ENCODE measurements at places on chromosomes 11 and 22. TPM values are rescaled to one million over a fixed set of nuclear protein-coding genes. Genes with fewer than 3 reads are reported as not detected.
A peak's percentile ranks its signal among the peaks of the same experiment; 100 is the strongest.

TRIM49D2 gene
- total RNA-seq: not detected

MS4A15 gene
- 113 TPM for total RNA-seq

GRCh38 chr11:120210626-120211521 is at the start of gene OAF:
Gene OAF, plus strand, starts transcription at chr11:120211032. Its CDS starts 248 bp downstream, at chr11:120211280.
- H3K27me3 ChIP-seq: no peaks in the 10 kb centered on the region
- peak; percentile 67 for DNase-seq
- no peaks in the 10 kb centered on the region for H3K36me3 ChIP-seq
- H3K4me3 ChIP-seq: peak within 1 kb of the TSS; percentile 69
- H3K4me1 ChIP-seq: peaks cover 28% of the 10 kb centered on the region

CELF1 gene
- 105 TPM for total RNA-seq

DNA sequence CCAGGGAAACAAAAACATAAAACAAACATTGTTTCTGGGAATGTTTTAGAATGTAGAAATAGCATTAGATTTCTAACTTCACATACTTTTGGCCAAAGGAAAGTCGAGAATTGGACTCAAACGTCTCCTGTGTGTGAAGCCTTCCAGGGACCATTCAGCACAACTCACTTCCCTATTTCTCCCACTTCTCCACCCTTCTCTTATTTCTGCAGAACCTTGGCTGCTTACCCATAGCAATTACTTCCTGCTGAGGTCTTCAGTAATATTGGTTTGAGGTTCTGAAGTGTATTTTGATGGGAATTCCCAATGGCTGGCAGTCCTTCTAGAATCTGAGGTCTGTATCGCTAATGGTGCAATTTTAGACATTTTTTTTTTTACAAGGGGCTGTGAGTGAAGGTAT is 158.3 kb upstream of the SNX19 start:
- no peaks in the 10 kb centered on the region for H3K36me3 ChIP-seq
- no peaks in the 10 kb centered on the region for H3K4me1 ChIP-seq
- DNase-seq: no peak
- H3K27me3 ChIP-seq: no peaks in the 10 kb centered on the region
- H3K4me3 ChIP-seq: no peak overlapping the region
- H3K27ac ChIP-seq: no peak overlapping the region

GRCh38 chr11:1299621-1300020 is 9.8 kb downstream of the TOLLIP start:
- H3K27ac ChIP-seq: peak overlapping the region; percentile 54
- peaks cover 58% of the 10 kb centered on the region for H3K4me1 ChIP-seq
- H3K27me3 ChIP-seq: no peaks in the 10 kb centered on the region

SAA4 gene
- 0.62 TPM for total RNA-seq

- no peaks in the 10 kb centered on the region for H3K4me1 ChIP-seq
- no peaks in the 10 kb centered on the region for H3K36me3 ChIP-seq
- DNase-seq: no peak
- no peak overlapping the region for H3K4me3 ChIP-seq
Observed at GRCh38 chr11:104803776-104804175, 94.5 kb downstream of the CASP12 start.

DNA sequence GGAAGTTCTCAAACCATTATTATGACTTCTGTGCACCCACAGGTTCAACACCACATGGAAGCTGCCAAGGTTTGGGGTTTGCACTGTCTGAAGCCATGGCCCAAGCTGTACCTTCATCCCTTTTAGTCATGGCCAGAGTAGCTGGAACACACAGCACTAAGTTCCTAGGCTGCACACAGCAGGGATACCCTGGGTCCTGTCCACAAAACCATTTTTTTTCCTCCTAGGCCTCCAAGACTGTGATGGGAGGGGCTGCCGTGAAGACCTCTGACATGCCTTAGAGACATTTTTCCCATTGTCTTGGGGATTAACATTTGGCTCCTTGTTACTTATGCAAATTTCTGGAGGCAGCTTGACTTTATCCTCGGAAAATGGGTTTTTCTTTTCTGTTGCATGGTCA is 42.7 kb downstream of the DDIAS start:
- H3K36me3 ChIP-seq: no peaks in the 10 kb centered on the region
- H3K4me3 ChIP-seq: no peak overlapping the region
- H3K27me3 ChIP-seq: no peaks in the 10 kb centered on the region
- no peak overlapping the region for H3K27ac ChIP-seq
- DNase-seq: no peak

- H3K27ac ChIP-seq: peak overlapping the region; percentile 91
- peaks cover 30% of the 10 kb centered on the region for H3K4me1 ChIP-seq
- H3K4me3 ChIP-seq: peak overlapping the region; percentile 96
- peaks cover 35% of the 10 kb centered on the region for H3K36me3 ChIP-seq
- H3K27me3 ChIP-seq: no peaks in the 10 kb centered on the region
- DNase-seq: no peak
Observed at GRCh38 chr11:60905551-60906113, 753 bp downstream of the PRPF19 start.

POU2F3 gene
- total RNA-seq: 4.6 TPM

MAPK12 gene
- 11.9 TPM for total RNA-seq

MMP13 gene
- not detected for total RNA-seq

DNA sequence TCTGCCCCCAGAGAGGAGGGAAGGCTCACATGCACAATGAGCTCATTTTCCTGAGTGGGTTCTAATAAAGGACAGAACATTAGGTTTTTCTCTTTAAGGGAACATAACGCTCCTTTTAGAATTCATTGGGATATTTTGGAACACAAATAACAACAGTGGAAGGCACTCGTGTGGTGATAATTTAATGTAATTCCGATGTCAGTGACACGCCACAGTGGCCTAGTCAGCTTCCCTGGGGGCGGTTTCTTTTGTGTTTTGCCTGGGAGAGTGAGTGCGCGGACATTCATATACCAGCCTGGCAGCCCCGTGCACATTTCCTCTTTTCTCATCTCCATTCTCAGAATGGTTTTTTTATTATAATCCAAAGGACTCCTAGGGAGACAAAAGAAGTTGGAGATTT is 41.1 kb downstream of the SEZ6L start:
- no peak overlapping the region for H3K4me3 ChIP-seq
- peaks cover 35% of the 10 kb centered on the region for H3K27me3 ChIP-seq
- H3K4me1 ChIP-seq: no peaks in the 10 kb centered on the region

PHETA2 gene
- total RNA-seq: 12.8 TPM

DNA sequence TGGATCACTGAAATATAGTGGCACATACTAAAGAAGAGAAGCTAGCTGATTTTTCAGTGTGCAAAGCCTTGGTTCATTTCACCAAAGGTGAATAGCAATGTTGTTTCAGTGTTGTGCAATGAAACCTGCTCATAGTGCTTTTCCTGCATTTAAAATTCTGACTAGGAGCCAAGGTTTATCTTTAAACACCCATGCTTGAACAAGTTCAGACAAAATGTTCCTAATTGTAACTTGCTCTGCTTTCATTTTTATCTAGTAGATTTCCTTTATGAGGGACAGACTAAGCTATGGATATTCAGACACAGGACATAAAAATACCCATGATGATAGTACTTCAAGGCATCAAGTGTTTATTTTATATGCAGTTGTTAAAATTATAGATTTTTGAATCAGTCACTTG is 47.7 kb downstream of the BBOX1 start:
- H3K36me3 ChIP-seq: no peaks in the 10 kb centered on the region
- H3K27ac ChIP-seq: no peak overlapping the region
- H3K4me3 ChIP-seq: no peak overlapping the region
- no peak for DNase-seq
- no peaks in the 10 kb centered on the region for H3K27me3 ChIP-seq

DNA sequence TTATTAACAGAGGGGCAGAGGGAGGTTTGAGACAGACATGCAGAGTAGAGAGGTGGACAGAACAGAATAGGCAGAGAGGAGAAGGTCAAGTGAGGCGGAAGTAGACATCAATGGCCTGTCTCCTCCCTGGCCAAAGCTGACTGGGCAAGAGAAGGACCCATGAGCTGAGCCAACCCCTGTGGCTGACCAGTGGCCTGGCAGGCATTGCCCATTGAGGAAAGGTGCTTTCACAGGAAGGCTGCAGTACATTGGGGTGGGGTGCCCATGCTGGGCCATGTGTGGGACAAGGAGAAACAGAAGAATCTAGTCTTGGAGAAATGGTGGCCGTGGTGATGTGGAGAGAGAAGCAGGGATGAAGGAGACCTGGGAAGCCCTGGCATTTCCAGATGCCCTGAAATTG is 76.0 kb downstream of the MYEOV start:
- H3K4me3 ChIP-seq: no peak overlapping the region
- H3K36me3 ChIP-seq: no peaks in the 10 kb centered on the region
- H3K4me1 ChIP-seq: no peaks in the 10 kb centered on the region
- no peak overlapping the region for H3K27ac ChIP-seq
- no peak for DNase-seq
- no peaks in the 10 kb centered on the region for H3K27me3 ChIP-seq

CEND1 gene
- not detected for total RNA-seq

DNA sequence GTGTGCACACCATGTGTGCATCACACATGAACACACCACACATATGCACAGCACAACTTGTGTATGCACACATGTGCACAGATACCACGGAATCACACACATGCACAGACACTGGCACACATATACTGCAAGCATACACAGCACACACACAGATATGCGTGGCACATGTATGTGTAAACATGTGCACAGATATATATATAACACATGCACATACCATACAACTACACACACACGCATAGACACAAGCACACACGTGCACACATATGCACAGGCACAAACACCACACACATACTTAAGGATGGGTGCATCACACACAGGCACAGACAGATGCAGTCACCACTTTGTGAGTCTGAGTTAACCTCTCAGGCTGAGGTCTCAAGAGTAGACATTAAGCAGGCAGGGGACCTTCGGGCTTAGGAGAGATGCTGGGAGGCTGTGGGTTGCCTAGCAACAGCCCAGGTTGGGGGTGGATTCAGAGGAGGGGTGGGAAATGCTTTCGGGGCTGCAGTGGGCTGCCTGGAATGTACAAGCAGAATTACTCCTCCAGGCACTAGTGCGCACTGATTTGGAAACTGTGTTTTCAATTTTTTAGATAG is 82.9 kb downstream of the MYO18B start:
- H3K4me3 ChIP-seq: no peak overlapping the region
- H3K36me3 ChIP-seq: no peaks in the 10 kb centered on the region
- H3K4me1 ChIP-seq: no peaks in the 10 kb centered on the region

SULT4A1 gene
- total RNA-seq: not detected

CSNK2A3 gene
- total RNA-seq: 2.6 TPM

TMEM45B gene
- total RNA-seq: 13.8 TPM

GRCh38 chr11:83649528-83649855 is 363.3 kb upstream of the CCDC90B start:
- DNase-seq: no peak
- H3K27me3 ChIP-seq: no peaks in the 10 kb centered on the region

- peak overlapping the region; percentile 6 for H3K4me3 ChIP-seq
- no peaks in the 10 kb centered on the region for H3K36me3 ChIP-seq
- no peak overlapping the region for H3K27ac ChIP-seq
- DNase-seq: no peak
Observed at GRCh38 chr11:133946541-133947318, 10.0 kb downstream of the IGSF9B start.

- peaks cover 14% of the 10 kb centered on the region for H3K4me1 ChIP-seq
- H3K4me3 ChIP-seq: no peak overlapping the region
- no peaks in the 10 kb centered on the region for H3K36me3 ChIP-seq
Observed at GRCh38 chr22:38930512-38930911, 26.9 kb upstream of the APOBEC3A start.

- H3K36me3 ChIP-seq: peaks cover 95% of the 10 kb centered on the region
- H3K27ac ChIP-seq: no peak overlapping the region
- peaks cover 19% of the 10 kb centered on the region for H3K4me1 ChIP-seq
- no peaks in the 10 kb centered on the region for H3K27me3 ChIP-seq
- DNase-seq: peak; percentile 52
Observed at GRCh38 chr22:43993072-43993760, 30.9 kb upstream of the PARVB start.

ART5 gene
- total RNA-seq: 2.2 TPM

PRODH gene
- 33.9 TPM for total RNA-seq

DNA sequence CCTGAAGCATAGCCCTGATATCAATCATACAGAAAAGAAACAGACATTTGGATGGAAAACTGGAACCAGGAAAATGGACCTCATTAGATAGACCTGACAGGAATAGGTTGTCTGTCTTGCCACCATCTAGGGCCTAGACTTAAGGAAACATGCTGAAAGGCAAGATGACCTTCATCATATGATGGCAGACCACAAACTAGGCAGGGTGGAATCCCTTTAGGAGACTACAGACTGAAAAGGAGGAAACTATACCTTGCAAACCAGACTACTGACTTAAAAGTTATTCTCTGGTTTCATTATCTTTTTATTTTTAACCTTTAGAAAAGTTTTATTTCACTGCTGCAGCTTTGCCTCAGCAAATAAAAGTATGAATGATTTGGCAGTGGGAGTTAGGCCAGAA is 20.3 kb downstream of the SBF2 start:
- no peaks in the 10 kb centered on the region for H3K27me3 ChIP-seq
- no peak for DNase-seq
- no peak overlapping the region for H3K27ac ChIP-seq
- no peak overlapping the region for H3K4me3 ChIP-seq
- no peaks in the 10 kb centered on the region for H3K4me1 ChIP-seq
- no peaks in the 10 kb centered on the region for H3K36me3 ChIP-seq
